ENCODE measurements at places on chromosomes 1 and 21. TPM values are rescaled to one million over a fixed set of nuclear protein-coding genes. Genes with fewer than 3 reads are reported as not detected.

DNA sequence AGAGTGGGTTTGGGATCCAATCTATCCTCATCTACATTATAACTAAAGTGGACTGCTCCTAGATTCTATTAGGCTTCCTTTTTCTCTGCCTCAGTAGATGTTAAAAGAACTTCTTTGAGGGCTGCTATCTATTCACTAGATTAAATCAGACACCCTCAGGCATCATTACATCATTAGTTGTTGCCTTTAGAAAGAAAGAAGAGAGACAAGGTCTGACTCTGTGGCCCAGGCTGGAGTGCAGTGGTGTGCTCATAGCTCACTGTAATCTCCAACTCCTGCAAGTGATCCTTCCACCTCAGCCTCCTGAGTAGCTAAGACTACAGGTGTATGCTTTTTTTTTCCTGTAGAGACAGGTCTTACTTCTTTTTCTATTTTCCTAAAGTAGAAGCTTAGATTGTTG is 71.1 kb upstream of the EXO1 start:
- DNase-seq = no peak

Gene TCEA3
- total RNA-seq = 65.2 TPM

GRCh38 chr21:41108668-41109585 is 59.0 kb upstream of the BACE2 start:
- no peak for DNase-seq

DNA sequence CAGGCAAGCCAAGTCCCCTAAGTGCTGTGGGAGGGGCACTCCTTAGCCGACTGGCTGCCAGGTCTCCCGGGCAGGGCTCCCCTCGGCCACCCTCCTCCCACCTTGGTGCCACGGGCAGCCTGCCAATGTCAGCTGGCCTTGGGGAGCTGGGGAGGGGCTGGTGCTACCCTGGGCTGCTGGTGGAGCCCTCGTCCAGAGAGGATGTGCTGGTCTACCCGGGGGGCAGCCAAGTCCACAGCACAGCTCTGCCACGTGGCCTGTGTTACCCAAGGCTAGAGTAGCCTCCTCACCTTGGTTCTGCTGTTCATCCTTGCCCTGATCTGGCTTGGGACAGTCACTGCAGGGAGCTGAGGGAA is 42.9 kb downstream of the CRYAA start:
- DNase-seq = no peak

GRCh38 chr1:228964178-228965089 is 229.2 kb downstream of the RHOU start:
- no peak for DNase-seq

DNA sequence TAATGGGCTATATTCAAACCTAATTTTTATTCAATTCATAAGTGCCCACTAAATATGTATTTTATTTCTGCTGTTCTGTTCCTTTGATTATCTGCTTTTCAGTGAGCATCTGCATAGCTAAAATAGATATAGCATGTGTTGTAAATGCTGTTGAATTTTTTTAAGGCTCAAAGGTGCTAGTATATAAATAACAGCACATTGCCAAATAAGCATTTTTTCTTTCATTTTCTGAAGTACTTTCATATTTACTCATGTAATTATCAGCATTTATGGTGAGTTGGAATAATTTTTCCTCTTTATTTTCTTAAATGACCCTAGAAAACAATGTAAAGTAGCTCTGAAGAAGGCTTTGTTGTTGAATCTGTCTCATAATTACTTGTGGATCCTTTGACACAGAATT is 69.6 kb upstream of the B3GALT2 start:
- DNase-seq = no peak

- no peak for DNase-seq
These were observed 118.0 kb downstream of the CAPN8 start for GRCh38 chr1:223547316-223548114.

DNA sequence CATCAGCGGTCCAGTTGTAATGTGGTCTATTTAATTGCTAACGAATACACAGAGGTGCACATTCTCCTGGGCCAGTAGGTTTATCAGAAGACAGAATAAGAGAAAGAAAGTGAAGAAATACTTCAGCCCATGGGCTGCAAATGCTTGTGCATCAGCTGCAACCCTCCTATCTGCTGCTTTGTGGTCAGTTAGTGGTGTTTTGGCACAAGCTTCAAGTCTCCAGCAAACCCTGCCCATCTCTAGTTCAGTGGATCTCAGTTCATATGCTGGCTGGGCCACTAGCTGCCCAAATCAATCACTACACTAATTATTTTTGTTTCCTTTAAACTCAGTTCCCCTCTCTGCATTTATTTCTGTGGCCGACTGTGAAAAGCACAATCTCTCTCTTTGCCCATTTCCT is 124.2 kb downstream of the KCNJ6 start:
- DNase-seq = no peak

- no peak for DNase-seq
These were observed 345.5 kb downstream of the NTNG1 start for GRCh38 chr1:107486349-107486748.

Gene PERM1
- total RNA-seq = 99.4 TPM

Gene KRTAP12-3
- total RNA-seq = not detected

GRCh38 chr1:97245026-97245425 is 523.4 kb downstream of the PTBP2 start:
- no peak for DNase-seq

Gene HMCN1
- total RNA-seq = 11.2 TPM

DNA sequence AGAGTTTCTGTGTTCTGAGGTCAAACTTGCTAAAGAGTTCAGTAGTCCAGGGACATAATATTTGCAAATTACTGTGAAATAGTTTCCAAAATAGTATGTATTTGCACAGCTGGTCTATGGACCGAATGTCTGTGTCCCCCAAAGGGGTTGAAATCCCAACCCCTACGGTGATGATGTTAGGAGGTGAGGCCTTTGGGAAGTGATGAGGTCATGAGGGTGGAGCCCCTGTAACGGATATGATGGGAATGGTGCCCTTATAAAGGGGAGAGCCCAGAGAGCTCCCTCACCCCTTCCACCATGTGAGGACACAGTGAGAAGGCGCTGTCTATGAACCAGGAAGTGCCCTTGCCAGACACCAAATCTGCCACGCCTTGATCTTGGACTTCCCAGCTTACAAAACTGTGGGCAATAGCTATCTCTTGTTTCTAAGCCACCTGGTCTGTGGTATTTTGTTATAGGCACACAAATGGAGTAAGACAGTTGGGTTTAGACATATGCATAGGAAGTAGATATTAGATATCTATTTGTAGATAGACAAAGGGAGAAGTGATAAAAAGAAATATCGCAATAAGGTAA is 21.7 kb downstream of the RNF187 start:
- no peak for DNase-seq

GRCh38 chr21:31903896-31904295 is 31.1 kb downstream of the HUNK start:
- DNase-seq = no peak

DNA sequence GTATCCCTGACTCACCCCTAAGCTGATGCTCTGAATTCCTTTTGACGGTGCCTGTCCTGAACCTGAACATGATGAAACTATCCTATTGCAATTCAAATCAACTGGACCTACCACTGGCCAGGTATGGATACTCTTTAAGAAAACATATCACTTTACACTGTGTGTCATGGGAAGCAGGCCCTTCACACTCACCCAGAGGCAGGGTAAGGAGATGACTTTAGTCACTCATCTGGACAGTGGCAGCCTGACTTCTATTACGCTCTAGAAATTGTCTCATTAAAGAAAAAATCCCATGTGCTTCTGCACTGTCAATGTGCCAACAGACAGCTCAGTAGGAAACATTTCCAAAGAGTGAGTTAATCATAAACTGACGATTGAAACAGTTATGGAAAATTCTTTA is 94.3 kb downstream of the VAV3 start:
- no peak for DNase-seq

Gene NBPF4
- total RNA-seq = not detected

DNA sequence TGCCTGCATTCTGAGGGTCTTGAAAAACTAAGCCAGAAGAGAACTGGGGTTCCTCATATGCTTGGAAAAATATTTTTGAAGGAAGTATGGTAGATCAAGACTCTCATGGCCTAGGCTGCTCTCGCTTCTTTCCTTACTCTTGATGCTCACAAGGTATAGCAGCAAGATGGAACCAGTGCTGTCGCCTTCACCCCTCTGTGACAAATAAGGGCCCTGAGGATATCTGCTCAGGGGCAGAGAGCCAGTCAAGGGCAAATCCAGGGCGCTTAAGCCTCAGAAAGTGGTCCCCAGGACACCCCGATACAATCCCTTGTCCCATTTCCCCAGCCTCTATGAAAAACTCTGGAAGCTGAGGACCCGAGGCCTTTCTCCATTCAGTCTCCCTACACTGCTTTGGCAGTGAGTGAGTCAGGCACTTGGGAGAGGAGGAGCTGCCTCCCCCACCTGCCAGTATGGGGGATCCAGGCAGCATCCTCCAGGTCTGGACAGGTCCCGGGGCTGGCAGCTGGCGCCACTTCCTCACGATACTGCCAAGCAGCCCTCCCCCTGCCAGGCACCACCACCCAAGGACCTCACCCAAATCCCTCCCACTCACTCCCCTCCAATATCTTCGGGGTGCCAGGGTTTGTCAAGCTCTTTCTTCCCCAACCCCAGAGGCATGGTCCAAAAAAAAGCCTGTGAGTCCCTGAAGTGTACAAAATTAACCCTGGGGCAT is 1.3 kb downstream of the IGSF9 start:
- DNase-seq = no peak

Gene FNDC10
- total RNA-seq = 4.0 TPM

Gene SIK1
- 53.5 TPM for total RNA-seq

GRCh38 chr1:182890927-182891610 is 51.9 kb downstream of the DHX9 start:
- no peak for DNase-seq

- DNase-seq = no peak
These were observed 224.6 kb downstream of the FAF1 start for GRCh38 chr1:50735443-50735842.

Gene CLCA2
- 0.24 TPM for total RNA-seq

Gene DIO1
- not detected for total RNA-seq

Gene NTRK1
- 1.6 TPM for total RNA-seq

DNA sequence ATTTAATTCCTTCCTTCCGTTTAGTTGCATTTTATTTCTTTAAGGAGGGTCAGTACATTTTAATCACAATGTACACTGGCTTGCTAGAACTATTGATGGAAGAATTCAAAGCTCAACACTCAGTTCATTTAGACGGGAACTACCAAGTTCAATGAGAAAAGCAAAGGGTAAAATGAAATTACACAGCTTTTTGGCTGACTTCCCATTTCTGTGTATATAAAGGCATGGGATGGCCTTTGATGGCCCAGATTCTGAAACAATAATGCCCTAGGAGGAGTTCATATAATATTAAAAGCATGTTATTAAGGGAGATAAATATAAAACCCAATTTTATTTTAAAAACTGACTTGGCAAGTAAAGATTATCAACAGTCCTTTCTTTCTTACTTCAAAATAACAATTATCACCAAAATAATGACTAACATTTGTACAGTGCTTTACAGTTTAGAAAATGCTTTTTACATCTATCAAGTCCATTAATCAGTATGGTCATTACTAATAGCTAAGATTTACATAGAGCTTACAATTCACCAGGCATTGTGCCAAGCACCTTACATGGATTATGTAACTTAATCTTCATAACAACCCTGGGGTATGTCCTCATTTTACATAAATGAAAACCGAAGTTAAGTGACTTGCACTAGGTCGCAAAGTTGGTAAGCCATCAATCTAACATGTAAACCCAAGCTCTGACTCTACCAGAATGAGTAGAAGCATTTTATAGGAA is 402.4 kb downstream of the OMA1 start:
- no peak for DNase-seq

Gene ABCG1
- 25.3 TPM for total RNA-seq

Gene S100A9
- total RNA-seq = 5.7 TPM

GRCh38 chr21:42931560-42932235 is 6.3 kb upstream of the ERVH48-1 start:
- DNase-seq = no peak

GRCh38 chr1:229631966-229632365 is 5.9 kb downstream of the URB2 start:
- no peak for DNase-seq

DNA sequence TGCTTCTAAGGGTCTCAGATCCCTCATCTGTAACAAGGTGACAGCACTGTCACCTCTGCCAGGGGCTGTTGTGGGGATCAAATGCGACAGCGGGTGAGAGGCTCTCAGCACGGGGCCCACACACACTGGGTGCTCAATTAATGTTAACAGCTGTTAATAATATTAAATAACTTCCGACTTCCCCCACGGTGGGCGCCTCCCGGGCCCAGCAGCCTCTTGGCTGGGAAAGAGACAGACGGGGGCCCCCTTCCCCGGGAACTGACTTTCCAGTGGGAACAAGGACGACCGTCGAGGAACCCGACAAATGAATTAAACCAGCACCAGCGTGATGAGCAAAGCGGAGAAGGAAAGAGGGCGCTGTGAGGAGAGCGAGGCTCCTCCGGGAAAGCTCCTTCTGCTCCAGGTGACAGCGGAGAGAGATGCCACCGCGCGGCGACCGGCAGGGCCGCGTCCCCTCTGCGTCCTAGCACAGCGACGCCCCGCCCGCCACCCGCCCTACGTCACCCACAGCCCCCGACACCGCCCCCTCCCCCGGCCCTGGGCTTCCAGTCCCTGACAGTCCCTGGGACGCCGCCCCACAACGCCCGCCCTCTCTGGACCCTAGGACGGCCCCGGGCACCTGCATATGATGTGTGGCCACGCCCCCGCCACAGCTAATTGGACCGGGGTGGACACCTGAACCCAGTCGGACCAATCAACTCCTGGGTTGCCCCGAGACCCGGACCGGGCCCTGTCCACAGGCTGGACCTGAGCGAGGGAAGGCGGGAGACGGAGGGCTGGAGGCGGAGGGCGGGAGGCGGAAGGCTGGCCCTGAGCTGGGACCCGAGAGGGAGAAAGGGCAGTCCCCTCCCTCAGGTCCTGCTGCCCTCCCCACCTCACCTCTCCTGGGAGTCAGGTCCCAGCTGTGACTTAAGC is 38.2 kb downstream of the MATN1 start:
- peak; percentile 32 for DNase-seq

DNA sequence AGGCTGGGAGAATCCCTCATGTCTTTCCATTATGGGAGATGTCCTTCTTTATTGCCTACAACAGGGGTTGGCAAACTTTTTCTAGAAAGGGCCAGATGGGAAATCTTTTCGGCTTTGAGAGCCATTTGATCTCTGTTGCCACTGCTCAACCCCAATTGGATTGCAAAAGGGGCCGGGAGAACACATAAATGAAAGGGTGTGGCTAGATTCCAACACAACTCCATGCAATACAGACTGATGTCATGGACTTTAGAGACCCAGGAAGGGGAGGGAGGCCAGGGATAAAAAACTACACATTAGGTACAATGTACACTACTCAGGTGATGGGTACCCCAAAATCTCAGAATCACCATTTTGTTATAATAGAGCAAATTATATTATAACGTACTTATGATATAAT is 97.6 kb upstream of the SIM2 start:
- DNase-seq = no peak

- no peak for DNase-seq
These were observed 7.0 kb downstream of the CD53 start for GRCh38 chr1:110879758-110880606.
